ENCODE measurements at places on chromosomes 12 and 14.

DNA sequence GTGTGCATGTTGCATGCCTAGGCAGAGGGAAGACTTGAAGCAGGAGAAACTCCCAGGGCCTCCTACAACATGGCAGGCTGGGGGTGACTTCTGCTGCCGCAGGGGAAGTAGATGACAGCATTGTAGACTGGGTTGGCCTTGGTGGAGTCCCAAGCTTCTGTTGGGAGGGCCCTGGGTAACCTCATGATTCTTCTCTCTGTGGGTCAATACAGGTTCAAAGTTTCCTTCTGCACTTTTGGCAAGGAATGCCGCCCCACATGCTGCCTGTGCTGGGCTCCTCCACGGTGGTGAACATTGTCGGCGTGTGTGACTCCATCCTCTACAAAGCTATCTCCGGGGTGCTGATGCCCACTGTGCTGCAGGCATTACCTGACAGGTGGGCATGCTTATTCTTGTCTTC lies 78.4 kb upstream of the RIC8B start:
- no peak for DNase-seq

DNA sequence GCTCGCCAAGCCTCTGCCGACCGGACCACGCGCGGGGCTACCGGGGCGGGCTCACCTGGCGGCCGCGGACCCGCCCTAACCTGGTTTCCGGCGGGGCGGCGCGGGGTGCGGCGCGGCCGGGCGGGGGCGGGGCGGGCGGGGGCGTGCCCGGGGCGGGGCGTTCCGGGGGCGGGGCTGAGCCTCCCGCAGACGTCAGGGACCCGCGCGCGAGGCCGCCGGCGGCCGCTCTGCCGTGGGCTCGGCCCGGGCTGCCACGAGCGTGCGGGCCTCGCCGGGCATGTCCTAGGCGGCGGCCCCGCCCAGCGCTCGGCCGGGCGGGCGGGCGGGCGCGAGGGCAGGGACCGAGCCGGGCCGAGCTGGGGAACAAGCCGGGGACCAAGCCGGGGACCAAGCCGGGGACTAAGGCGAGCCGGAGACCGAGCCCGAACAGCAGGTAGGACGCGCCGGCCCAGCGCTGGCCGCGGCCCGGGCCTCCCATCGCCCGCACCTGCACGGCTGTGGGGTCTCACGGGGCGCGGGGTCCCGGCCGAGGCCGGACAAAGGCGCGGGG lies at the start of gene CEP170B:
Gene CEP170B, plus strand, starts transcription at position 188 of the 550 bp plus-strand sequence. CDS start 3,183 bp downstream, outside the sequence.
- peak; percentile 49 for DNase-seq

GRCh38 chr14:22255017-22255950 lies 333.7 kb downstream of the DAD1 start:
- no peak for DNase-seq

DNA sequence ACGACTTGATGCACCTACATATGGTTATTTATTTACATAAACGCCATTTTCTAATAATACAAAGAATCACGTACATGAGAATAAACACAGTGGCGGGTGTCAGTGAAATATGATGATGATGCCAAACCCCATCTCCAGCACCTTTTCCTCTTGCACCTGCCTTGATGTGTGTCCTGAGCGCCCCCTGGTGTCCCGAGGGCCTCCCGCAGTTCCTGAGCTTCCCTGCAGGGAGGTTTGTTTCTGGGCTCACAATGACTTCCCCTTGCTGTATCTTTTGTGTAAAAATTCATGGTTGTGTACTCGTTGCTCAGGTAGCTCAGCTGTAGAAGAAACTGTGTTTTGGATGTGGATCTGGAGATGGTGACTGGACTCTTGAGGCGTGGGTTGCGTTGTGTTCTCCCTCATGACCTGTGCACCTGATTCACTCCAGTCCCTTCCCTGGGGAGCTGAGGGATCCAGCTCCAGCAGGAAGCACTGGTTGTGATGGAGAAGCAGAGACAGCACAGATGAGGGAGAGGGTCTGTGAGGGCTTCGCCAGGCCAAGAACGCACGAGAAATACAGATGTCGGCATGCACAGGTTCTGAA lies 1037.8 kb downstream of the TMEM121 start:
- peak; percentile 23 for DNase-seq

- DNase-seq, result no peak
These were observed 55.1 kb downstream of the MED13L start for GRCh38 chr12:116222358-116222757.

- DNase-seq, result no peak
These were observed 463.1 kb downstream of the RAD51B start for GRCh38 chr14:68282479-68283377.

- DNase-seq, result no peak
These were observed 10.4 kb downstream of the WDR20 start for GRCh38 chr14:102150083-102150482.

- DNase-seq, result no peak
These were observed 47.2 kb downstream of the ANKRD9 start for GRCh38 chr14:102462391-102462790.

- DNase-seq, result peak; percentile 74
These were observed 226.9 kb upstream of the CRY1 start for GRCh38 chr12:107320033-107320928.

DNA sequence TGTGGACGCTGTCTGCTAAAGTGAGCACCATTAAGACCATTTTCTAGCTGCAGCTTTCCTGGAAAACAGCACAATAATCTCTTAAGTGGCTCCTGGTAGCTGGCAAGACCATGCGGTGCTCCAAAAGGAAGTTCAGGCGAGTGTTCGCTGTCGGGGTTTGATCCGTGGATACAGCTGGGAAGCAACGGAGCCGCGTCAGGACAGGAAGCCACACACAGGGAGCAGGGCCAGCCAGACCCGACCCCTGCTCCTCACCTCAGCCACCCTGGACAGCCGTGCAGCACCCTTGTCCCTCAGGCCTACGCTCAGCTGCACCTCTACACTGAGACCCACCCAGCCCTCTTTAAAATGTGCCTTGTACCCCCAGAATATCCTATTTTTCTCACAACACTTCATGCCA lies 19.4 kb downstream of the ZFYVE21 start:
- no peak for DNase-seq

GRCh38 chr12:63777340-63777739 lies 2.4 kb upstream of the RXYLT1 start:
- no peak for DNase-seq

DNA sequence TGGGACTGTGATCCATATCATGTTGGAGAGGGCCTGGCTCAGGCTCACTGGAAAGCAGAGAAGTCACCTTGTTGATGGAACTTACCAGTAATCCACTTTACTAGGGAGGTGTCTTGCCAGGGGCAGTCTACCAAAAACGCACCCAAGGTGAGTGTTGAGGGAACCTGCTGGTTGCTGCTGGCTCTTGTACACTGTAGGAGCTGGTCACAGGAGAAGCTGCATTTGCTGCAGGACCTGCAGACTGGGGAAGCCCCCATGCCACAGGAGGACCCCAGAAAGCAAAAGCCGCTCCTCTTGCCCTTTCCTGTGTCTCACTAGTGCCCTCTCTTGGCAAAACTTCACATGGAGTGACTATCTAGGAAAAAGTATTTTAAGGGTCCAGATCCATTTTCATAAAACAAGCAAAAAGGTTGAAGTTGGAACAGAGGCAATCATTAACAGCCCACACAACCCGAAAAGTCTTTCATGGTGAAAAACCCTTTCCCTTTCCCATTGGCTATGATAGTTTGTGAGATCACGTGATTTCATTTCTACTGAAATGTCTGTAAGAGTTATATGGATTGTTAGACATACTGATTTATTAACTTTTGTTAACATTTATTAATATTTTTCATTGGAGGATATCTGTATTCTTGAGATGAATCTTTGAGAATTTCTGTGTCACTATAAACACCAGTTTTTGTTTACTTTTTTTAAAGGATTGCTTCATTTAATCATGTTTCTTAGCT lies 59.2 kb downstream of the RASSF8 start:
- no peak for DNase-seq

GRCh38 chr12:67910360-67911274 lies 78.6 kb upstream of the IFNG-AS1 start:
- no peak for DNase-seq

DNA sequence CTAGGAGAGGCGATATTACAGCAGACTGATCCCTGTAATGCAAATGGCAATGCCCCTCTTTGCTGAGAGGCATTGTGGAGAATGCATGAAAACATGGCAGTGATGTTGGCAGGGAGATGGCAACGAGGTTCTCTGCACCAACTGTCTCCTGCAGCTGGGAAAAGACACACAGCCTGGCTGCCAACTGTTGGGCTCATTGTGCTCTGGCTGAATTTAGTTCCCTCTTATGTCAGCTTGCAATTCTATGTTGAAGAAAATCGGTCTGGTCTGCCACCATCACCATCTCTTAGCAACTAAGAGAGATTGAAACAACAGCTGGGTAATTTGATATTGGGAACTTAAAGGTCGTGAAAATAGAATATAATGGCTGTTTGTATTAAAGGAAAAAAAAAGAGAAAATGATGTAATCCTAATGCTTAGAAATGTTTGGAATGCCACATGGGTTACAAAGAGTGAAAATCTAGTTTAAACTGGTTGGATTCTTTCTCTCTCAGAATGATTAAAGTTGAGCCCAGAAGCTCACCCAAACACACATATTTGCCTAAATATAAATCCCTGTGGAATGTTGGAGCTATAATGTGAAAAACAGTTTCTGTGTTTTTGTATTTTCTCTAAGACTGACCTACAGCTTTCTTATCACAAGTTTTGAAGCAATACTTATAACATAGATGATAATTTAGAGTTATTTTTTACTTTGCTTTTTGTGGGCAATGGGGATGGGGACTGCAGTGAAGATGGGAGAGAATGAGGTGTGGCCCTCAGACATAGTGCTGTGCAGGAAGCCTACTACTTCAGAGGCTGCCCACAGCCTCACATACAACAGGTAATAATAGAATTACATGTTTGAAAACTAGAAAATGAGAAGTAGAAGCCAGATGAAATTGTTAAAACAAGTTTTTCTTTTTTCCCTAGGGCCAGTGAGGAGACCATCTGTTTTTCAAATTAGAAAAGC lies 143.7 kb downstream of the AKAP6 start:
- DNase-seq, result no peak

DNA sequence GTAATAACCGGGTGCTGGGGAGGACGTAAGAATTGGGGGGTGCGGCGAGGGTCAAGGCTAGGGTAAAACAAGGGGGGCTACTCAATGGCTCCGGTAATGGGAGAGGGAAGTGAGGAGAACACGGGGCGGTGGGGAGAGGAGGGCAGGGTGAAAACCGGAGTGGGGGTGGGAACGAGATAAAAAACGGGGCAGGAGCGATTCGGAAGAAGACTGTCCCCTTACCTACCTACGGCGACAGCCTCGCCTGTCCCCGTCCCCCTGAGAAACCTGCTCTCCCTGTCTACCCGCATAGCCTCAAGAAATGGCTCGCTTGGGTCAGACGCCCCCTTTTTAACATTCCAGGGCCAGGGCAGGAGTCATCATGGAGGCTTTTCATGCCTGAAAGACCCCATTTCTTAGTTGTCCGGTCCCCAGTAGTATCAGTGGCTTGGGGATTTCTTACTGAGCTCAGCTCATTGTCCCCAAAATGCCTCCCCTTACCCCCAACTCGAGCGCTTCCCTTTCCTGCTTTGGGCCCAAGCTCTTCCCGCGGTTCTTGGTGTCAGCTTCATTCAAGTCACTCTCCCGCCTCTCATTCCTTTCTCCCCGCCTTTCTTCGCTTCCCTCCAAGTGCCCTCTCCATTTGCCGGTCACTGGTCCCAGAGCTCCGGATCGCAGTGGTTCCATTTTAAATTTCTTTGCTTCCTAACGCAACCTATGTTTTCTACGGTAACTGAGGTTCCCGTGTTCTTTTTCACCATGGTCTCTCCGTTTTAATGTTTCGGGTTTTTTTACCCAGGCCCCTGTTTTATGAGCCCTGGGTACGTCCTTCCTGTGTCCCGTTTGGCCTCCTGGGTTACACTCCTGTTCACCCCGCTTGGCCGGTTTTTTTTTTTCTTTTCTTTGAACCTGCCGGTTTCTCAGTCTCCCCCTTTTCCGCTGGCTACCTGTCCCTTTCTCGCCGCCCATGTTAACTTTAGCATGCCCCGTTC lies 1.2 kb upstream of the WSB2 start:
- DNase-seq, result no peak

DNA sequence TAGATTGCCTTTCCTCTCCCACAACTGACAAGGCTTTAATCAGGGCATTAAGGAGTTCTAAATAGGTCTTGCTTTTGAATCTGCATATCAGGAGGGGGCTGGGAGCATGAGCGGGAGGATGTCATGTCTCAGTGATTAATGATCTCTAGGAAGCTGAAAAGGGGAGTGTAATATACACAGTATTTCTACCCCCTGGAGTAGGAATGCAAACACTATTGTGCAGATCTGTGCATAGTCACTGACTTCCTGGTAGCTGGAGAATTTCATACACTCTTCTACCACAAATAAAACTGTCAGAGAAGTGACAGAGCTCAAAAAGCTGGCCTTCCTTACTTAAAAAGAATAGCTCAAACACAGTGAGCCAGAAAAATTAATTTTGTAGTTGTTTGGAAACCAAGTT lies 65.8 kb downstream of the RIC8B start:
- no peak for DNase-seq

GRCh38 chr12:66170606-66171005 lies 810 bp upstream of the TMBIM4 start:
- no peak for DNase-seq

GRCh38 chr12:7108003-7108795 lies 815 bp downstream of the C1RL start:
- peak; percentile 73 for DNase-seq

- DNase-seq, result no peak
These were observed 239.4 kb downstream of the C12orf75 start for GRCh38 chr12:105569886-105570285.

- no peak for DNase-seq
These were observed 420.8 kb downstream of the CCDC91 start for GRCh38 chr12:28611115-28611435.

GRCh38 chr14:59777006-59777579 lies 93.5 kb downstream of the RTN1 start:
- DNase-seq, result no peak

- no peak for DNase-seq
These were observed 83.1 kb downstream of the LRRC74A start for GRCh38 chr14:76909266-76909665.

- no peak for DNase-seq
These were observed 84.1 kb upstream of the GNG2 start for GRCh38 chr14:51776102-51776894.

GRCh38 chr14:74064883-74065282 lies 19.4 kb downstream of the ALDH6A1 start:
- no peak for DNase-seq

GRCh38 chr14:70742316-70742715 lies 67.0 kb downstream of the MAP3K9 start:
- DNase-seq, result no peak

- no peak for DNase-seq
These were observed 59.5 kb downstream of the SEL1L start for GRCh38 chr14:81474148-81474492.

DNA sequence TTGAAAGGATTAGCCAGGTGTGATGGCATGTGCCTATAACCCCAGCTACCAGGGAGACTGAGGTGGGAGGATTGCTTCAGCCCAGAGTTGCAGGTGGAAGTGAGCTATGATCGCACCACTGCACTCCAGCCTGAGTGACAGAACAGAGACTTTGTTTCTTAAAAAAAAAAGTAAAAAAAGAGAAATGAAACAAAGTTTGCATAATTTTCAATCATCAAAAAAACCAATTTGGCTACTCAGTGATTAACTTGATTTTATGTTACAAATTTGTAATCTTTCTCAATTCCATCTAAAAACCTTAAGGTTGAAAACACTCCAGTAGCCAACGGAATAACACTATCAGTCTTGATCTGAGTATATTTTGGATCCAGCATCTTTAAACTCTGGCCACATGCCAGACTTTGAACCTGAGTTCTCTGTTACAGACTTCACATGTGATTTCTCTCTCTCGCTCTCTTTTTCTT lies 12.6 kb upstream of the DENND5B start:
- no peak for DNase-seq

Measured in activated effector memory CD4-positive, alpha-beta T cell treated with Interleukin-2 at 50 U/mL for 16 hours (primary cell).